Testis (tissue), 5 donors: ENCODE measurements at places on chromosomes 2 and 18.

DNA sequence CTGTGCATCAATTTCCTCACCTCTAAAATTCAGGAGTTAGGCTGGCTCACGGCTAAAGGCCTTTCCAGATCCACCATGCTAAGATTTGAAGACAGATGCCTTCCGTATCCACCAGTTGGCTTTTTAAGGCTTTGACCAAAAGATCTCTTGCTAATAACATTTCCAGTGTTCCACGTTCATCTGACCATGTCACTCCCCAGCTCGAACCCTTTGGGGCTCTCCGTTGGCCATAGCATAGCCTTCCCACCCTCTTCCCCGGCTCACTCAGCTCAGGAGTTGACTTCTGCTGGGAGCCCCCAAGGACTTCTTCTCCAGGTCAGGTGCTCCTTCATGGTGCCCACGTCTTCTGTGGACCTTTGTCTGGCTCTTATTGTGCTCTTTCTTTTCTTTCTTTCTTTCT lies 53.3 kb downstream of the MYCN start:
- no peak for DNase-seq

DNA sequence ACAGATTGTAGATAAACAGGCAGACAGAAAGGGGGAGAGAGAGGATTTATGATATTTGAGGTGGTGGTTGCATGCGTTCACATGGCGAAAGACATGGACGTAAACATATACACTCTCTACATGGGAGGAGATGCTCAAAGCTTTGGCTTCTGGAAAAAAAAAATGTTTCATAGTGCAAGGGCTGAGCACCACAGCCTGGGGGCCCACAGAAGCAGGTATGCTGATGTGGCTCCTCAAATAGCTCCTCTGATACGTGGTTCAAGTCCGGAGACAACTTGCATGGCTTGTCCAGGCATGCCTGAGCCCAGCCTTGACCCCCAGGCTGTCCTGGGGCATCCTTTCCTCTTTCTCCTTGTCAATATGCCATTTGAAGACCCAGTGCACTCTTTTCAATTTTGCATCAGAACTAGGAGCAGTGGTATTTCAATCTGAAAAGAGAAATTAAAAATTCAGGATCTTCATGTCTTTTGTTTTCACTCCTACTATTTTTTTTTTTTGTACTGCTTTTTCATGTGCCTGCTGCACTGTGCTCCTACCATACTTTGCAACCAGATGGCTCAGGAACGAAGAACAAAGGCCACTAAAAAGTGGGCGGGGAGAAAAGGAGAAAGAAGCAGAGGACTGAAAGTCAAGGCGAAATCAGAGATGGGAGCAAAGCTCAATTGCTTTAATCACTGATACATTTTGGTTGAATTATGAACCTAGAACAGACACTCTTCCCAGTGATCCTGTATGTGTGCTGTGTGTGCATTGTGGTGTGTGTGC lies 495.7 kb upstream of the TCF4 start:
- no peak for DNase-seq

- DNase-seq = no peak
Measured at GRCh38 chr18:33702625-33703024, 124.6 kb downstream of the ASXL3 start.

- DNase-seq = no peak
Measured at GRCh38 chr2:11160256-11160655, 5.0 kb downstream of the SLC66A3 start.

GRCh38 chr18:7737550-7737949 lies 170.4 kb downstream of the PTPRM start:
- no peak for DNase-seq

DNA sequence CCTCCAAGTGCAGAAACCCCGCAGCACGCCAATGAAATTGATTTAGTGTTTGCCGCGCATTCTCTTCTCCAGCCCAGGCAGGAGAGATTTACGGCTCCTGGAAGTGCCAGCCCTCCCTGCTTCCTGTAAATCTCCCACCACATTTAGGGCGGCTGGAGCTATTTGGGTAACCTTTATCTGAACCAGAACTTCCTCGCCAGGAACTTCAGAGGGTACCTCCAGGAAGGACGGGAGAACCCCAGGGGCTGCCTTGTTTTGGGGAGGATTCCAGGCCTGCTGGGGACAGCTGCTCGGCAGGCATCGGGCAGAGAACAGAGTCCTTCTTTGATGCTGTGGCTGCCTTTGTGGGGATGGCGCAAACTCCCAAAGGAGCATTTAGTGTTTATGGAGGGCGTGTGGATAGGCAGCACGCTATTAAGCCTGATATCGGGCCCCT lies 122.0 kb upstream of the MYCN start:
- DNase-seq = no peak

- peak; percentile 10 for DNase-seq
Measured at GRCh38 chr2:128779301-128780095, 460.8 kb upstream of the HS6ST1 start.

- DNase-seq = no peak
Measured at GRCh38 chr2:88637464-88637863, 10.2 kb upstream of the EIF2AK3 start.

DNA sequence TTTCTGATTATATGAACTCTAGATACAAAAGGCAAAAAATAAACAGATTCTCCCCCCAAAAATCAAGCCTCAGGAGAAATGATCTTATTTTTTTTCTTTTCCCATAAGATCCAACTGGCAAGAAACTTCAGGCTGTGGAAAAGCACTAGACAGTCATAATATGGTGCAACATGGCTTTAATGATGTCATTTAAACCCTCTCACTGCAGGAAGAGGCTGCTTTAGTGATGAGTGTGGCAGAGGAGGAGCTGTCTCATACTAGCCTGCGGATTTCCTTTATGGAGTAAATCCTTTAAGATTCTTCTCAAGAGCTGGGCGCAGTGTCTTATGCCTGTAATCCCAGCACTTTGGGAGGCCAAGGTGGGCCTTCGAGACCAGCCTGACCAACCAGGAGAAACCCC lies 83.3 kb upstream of the CD28 start:
- no peak for DNase-seq
